ENCODE measurements at places on chromosomes 7 and 10.
A peak's percentile ranks its signal among the peaks of the same experiment; 100 is the strongest.

DNA sequence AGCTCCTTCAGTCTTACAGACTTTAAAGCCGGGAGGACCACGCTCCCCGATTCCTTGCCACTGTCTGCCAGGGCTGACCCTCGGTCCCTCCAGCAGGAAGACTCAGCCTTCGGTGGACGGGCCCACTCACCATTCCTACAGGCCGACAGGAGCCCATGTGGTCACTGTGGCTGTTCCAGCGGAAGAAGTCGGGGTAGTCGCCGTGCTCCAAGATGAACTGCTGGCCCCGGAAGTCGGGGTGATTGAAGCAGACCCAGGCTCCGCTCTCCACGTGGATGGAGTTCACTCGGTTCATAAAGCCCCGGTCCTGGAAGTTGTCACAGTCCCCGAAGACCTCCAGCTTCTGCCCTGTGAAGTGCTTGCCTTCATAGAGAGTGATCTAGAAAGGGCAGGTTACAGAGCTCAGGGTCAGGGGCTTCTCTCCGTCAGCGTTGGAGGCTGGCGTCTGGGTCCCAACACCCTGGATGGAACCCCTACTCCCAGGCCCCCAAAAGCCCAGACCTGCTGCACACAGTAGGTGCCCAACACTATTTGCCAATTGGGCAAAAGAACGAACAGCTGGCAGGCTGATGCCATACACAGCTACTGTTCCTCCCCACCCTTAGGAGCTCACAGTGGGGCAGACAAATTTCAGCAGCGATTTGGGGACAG is 1.9 kb downstream of the CRYGN start:
- DNase-seq, result no peak

DNA sequence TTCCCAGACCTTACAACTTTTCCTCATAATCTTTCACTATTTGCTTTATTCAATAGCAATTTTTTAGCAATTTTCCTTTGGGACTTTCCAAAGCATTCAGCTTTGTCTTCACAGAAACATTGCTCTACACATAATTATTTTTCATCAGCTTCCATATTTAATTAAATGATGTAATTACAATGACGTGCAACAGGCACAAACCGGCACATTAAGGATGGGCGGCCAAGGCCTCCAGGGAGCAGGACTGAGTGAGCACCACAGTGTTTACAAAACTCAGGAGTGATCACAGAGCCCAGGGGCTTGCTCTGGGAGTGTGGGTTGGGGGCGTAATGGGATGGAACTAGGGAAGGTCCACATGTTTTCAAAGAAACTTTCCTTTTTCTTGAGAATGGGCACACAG is 69.8 kb downstream of the MAD1L1 start:
- DNase-seq, result no peak

- DNase-seq, result no peak
These were observed 274.3 kb downstream of the PRKG1 start for GRCh38 chr10:51348622-51349021.

DNA sequence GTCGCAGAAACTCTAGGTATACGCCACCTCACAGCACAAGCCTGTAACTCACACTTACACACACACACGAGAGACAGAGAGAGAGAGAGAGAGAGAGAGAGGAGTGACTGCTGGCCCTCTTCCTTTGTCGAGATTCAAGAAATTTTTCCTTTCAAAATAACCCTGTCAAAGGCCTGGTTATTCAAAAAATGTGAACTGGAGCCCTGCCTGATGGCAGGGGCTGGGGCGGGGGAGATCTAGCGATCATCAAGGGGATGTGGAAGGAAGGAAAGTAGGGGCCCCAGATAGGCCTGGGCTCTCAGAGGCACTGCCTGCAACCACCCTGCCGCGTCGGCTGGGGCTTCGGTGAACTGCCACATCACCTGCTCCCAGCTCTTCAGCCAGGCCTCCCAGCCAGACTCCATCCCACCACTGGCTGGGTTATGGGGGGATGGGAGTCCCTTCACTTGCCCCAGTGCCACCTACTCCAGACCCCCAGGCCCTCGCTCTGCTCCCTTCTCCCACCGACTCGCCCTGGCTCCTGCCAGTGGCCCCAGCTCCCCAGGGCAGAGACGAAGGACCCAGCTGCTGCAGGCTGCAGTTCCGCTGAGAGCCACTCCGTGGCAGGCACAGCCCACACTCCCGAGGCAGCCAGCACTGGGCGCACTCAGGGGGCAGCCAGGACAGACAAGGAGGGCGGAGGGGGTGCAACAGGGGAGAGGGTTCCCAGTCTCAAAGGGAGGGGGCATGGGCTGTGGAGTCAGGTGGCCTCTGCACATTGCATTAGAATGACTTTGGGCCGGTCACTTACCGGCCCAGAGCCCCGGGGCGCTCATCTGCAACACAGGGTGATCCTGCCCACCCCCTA is 15.3 kb downstream of the KCNH2 start:
- no peak for DNase-seq

- DNase-seq, result no peak
These were observed 279.7 kb downstream of the ARHGAP12 start for GRCh38 chr10:31648966-31649365.

GRCh38 chr10:29276251-29276850 is 12.5 kb upstream of the LYZL1 start:
- no peak for DNase-seq

- no peak for DNase-seq
These were observed 1.8 kb downstream of the TNRC18 start for GRCh38 chr7:5421714-5422395.

DNA sequence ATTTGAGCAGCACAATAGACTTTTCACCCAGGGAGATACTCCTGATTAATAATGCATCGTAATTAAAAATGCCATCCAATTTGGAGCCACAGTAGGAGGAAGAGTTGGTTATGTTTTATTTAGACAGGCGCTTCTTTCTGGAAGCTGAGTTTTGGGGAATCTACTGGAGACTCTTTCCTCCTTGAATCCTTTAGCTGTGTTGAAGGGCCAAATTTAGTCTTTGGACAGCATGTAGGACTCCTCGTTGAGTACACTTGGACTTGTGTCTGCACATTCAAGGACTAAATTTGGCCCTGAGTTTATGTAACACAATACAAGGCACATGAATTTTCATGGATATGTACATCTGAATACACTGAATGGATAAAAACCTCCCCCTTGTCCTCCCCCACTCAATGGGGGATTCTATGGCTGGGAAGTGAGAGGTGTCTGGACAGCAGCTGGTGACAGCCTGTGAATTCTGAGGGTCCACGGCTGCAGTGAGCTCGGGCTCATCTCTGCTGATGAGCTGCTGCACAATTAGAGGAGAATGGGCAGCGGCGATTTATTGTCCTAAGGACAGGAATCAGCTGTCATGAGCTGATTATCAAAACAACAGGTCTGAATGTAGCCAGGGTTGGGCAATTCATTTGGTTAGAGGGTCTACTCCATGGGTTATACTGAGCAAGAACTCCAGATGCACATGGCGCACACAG is 95.2 kb downstream of the PRTFDC1 start:
- no peak for DNase-seq

GRCh38 chr10:106576534-106576933 is 588.0 kb downstream of the SORCS1 start:
- no peak for DNase-seq

DNA sequence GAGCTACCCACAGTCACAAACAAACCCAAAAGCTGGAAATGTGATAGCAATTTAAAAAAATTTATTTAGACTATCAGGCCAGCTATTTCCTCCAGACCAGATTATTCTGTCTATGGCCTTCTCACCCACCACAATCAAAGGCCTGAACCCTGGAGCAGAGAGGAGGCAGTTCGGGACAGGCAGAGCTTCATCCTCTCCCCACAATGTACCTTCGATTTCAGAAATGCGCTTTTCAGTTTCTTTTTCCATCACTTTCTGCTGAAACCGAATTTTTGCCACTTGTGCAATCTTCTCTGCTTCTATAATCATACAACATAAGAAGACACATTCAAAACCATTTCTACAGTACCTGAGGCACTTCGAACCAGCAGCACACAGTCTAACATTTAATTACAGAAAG is 29.9 kb downstream of the ERLIN1 start:
- DNase-seq, result no peak

GRCh38 chr7:90629297-90629918 is 33.3 kb downstream of the CDK14 start:
- no peak for DNase-seq

- no peak for DNase-seq
These were observed 477 bp upstream of the FBXW4 start for GRCh38 chr10:101695404-101695890.

- no peak for DNase-seq
These were observed 35.2 kb downstream of the PANK1 start for GRCh38 chr10:89609833-89610346.

DNA sequence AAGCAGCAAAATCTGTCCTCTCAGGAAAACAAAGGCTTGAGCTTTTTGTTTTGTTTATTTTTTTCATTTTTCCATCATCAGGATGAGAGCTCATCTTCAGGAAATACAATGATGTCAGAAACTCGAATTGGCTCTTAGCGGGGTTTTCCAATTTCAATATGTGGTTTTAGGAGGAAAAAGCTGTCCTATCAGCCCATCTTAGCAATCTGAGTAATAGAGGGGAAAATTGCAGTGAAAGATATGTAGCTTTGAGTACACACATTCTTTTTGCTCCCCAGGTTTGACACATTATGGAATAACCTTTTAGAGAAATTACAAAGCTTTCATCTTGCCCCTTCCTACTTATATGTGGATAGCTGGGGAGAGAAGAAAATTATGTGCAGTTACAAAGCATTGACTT is 113.6 kb upstream of the MYO3A start:
- no peak for DNase-seq

DNA sequence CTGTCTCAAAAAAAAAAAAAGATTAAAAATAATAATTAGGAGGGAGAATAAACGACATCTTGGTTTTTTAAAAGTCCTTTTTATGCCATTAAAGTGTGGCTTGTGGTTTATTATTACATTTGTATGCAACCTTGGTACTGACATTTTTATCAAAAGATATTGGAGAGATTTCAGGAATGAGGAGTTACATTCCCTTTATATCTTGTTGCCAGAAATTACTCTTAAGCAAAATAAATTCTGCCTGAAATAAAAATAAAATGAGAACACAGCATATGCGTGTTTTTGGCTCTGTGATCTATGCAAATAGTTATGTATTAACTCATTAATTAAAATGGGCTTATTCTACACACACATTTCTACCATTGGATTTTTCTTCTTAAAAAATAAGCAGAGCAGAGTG is 202.4 kb downstream of the BICC1 start:
- DNase-seq, result no peak

GRCh38 chr7:92655346-92655884 is 65.2 kb upstream of the FAM133B start:
- DNase-seq, result no peak

- no peak for DNase-seq
These were observed 97.8 kb downstream of the PLXDC2 start for GRCh38 chr10:19913987-19914386.

DNA sequence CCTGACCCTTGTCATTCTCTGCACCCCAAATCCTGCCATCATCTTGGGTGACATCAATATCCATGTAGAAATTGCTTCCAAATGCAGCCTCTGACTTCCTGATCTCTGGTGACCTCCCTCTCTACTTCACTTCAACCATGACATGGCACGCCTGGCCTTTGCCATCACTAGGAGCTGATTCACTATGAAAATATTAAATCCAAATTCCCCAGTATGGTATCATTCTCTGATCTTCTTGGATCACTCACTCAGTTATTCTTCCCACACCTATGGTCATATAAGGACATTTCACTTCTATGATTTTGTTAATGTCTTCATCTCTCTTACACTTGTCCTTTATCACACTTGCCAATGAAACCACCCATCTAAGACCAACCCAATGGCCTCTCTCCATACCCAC is 73.7 kb upstream of the ODAD2 start:
- DNase-seq, result no peak

DNA sequence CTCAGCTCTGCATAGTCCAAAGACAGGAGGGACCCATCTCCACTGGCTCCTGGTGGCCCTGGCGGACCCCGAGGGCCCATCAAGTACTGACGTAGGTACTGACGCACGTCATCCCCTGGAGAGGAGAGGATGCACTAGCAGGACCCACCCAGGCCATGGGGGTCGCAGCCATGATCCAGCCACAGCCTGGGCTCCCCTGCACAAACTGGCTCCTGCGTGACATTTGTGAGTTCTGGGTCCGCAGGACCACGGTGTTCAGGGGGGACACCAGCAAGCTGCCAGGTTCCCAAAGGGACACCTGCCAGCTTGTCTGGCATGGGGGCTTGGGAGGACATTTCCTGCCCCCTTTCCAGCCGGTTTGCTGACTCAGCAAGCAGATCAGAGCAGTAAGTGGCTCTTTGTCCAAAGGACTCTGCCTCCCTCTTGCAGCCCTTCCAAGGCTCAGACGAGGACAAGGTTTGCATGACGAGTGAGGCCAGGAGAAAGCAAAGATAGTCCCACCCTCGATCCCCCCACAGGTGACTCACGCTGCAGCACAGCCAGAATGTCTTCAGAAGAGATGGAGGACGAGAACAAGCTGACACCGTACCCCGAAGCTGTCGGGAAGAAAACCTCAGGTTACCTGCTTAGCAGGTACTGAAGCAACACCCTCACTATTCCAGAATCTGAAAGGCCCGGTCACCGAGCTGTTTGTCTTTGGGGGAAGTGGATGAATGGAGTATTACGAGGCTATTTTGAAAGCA is 49.0 kb downstream of the COL17A1 start:
- DNase-seq, result peak; percentile 72

GRCh38 chr7:47548546-47548945 is 33.4 kb downstream of the TNS3 start:
- no peak for DNase-seq

- no peak for DNase-seq
These were observed 29.1 kb downstream of the STRA8 start for GRCh38 chr7:135262623-135263320.

All from vagina (tissue), 2 donors.